ENCODE measurements at places on chromosomes 5 and 9.
A peak's percentile ranks its signal among the peaks of the same experiment; 100 is the strongest.

DNA sequence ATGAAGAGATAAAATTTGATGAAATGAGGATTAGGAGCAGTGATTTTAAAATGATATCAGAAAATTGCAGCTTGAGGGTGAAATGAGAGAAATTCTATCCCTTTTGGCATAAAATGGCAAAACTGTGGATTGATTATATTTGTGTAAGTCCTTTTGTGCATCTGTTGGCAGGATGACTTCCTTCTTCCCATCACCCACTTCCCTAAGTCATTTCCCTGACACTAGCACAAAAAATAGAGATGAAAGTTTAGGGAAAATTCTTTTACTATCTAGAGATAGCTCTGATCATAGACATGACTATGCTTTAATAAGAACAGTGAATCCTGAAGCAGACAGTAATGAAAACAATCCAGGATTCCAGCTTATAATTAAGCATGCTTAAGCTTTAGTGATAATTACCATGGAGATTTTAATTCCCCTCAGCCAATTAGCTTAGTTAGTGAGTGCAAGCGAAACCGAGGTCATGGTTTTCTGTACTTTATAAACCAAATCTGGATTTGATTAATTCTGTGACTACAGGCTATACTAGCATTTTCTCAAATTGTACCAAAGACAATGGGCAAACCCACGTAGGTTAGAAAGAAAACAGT lies 163.6 kb upstream of the TARS1 start:
- DNase-seq: no peak

GRCh38 chr9:31185831-31186230 lies 1198.6 kb upstream of the ACO1 start:
- DNase-seq: no peak

GRCh38 chr9:113187929-113188595 lies 33.0 kb downstream of the FKBP15 start:
- DNase-seq: no peak

GRCh38 chr5:32726086-32726557 lies 15.0 kb downstream of the NPR3 start:
- DNase-seq: no peak

DNA sequence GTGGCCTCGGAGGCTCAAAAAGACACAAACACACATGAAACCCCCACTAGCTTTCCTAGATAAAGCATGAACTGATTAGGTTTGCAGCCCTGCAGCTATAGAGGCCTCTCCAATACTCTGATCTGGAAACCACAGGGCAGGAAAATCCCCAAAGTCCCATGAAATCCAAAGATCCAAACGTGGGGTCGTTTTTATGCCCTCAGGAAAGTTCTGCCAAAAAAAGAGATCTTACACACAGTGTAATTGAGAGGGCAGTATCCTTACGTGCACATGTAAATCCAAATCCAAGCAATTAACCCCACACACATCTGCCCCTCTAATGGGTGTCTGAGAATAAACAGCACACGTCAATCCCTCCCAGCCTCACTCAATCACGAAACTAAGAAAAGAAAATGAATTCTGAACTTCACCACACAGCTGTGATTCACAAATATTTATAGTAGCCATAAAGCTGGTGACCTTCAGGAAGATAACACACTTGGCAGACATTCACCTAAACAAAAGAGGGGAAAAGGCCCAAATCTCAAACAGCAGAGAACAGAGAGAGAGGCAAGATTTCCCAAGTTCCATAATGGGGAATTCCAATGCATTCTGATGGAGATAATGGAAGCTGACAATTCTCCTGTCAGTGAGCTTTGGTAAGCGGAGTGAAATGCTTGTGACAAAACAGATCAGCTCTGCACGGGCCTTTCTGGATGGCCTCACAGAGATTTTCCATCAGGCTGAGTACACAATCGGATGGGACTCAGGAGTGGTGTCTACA lies 114.2 kb downstream of the SEMA5A start:
- DNase-seq: no peak

GRCh38 chr9:4371108-4371507 lies 71.2 kb upstream of the GLIS3 start:
- DNase-seq: no peak

- DNase-seq: no peak
Observed at GRCh38 chr9:68547417-68547816, 6.7 kb upstream of the TMEM252 start.

DNA sequence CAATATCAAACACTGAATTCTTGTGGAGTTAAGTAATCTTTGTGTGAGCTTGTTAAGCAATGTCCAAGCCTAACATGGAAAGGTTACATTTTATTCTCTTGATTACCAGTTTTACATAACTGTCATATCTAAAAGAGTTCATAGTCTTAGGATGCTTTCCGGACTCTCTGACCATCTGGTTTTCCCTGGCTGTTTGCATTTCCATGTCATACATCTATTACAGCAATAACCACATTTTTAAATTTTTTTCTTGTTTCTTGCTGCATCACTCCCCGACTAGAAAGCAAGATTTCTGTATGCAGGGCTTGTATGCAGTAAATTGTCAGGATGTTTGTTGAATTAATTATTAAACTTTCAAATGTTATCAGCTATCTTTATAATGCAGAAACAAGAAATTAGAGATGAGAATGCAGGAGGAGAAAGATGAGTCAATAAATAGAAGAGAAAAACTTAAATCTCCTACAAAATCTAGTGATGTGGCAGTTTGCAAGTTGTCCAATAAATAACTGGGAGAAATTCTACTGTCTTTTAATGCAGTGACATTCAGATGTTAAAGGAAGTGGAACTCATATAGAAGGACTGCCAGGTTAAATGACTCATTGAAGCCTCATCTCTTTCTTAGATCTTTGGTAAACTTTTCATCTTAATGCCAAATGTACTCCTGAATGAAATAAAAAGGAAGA lies 179.6 kb upstream of the SGCD start:
- no peak for DNase-seq

- DNase-seq: no peak
Observed at GRCh38 chr9:91740701-91741100, 209.3 kb downstream of the ROR2 start.

GRCh38 chr5:131406076-131406475 lies 142.2 kb downstream of the CDC42SE2 start:
- no peak for DNase-seq

DNA sequence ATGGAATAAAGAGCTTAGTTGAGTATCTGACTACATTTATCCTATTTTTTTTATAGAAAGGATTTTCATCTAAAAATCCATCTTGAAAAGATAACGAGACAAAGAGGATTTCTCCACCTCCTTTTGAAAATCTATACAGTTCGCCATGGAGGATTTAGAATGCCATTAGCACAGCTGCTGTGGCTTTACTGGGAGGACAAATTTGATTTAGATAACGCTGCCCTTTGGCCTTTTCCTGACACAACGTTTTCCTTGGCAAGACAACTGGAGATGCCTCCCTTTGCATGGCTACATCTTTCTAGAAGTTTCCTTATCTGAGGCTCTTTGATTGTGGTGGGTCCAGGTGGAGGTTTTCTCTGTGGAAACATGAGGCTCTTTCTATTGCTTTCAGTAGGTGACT lies 146.7 kb upstream of the KLF9 start:
- DNase-seq: no peak

- no peak for DNase-seq
Observed at GRCh38 chr9:30609713-30610112, 1774.7 kb upstream of the ACO1 start.

DNA sequence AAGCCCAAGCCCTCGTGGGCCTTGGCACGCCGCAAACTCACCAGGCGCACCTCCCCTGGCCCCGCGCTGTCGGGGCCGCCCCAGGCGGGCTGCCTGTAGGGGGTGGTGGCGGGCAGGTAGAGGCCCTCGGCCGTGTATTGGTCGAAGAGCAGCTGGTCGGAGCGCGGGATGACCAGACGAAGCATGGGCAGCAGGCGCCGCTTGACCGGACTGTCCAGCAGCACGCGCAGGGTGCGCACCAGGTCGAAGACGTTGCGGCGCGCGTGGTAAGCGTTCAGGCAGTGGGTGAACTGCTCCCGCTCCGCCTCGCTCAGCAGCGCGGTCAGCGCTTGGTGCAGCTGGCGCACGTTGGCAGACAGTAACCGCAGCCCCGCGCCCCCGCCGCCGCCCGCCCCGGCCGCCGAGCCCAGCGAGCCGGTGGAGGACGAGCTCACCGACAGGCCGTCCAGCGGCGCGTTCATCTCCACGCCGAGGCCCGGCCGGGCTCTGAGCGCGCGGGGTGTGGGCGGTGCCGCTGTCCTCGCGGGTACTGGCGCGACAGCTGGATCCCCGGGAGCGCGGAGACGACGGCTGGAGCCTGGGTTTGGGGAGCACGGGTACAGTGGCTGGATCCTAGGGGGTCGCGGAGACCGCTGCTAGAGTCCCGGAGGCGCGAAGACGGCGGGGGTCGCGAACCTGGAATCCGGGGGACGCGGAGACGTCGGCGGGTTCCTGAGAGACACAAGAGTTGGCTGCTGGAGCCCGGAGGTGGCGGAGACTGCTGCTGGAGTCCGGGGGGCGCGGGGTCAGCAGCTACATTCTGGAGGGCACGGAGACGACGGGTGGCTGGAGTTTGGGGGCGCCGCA lies 709 bp downstream of the WHRN start:
- peak; percentile 41 for DNase-seq

- no peak for DNase-seq
Observed at GRCh38 chr9:38086496-38086895, 17.5 kb upstream of the SHB start.

DNA sequence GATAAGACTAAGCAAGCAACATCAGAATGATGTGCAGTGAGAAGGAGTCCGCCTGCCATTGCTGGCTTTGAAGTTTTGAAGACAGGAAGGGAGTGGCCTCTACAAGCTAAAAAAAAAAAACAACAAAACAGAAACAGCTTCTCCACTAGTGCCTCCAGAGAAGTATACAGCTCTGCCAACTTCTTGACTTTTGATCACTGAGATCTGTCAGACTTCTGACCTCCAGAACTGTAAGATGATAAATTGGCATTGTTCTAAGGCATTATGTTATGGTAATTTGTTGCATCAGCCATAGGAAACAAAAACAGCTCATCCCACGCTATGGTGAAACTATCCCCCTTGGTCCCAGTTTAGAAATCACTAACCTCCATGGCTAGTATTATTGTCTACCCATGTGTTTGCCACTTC lies 131.0 kb upstream of the VCAN start:
- DNase-seq: no peak

DNA sequence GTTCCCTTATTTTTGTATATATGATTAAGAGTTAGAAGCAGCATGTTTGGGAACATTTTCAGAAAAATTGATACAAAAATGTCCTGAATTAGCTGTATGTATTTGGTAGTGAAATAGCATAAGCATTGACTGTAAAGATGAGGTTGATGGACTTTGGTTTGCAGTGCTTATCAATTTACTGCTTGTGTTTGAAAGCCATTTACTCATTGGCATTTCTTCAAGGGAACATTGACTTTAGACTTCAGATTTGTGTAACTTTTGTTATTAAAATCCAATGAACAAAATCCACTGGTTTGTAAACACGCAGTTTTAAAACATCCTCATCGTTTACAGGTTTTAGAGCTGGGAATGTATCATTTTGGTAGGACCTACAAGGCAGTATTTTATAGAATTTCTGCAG lies 61.3 kb downstream of the KDM4C start:
- no peak for DNase-seq

- DNase-seq: no peak
Observed at GRCh38 chr5:39342460-39342859, 21.8 kb downstream of the C9 start.

DNA sequence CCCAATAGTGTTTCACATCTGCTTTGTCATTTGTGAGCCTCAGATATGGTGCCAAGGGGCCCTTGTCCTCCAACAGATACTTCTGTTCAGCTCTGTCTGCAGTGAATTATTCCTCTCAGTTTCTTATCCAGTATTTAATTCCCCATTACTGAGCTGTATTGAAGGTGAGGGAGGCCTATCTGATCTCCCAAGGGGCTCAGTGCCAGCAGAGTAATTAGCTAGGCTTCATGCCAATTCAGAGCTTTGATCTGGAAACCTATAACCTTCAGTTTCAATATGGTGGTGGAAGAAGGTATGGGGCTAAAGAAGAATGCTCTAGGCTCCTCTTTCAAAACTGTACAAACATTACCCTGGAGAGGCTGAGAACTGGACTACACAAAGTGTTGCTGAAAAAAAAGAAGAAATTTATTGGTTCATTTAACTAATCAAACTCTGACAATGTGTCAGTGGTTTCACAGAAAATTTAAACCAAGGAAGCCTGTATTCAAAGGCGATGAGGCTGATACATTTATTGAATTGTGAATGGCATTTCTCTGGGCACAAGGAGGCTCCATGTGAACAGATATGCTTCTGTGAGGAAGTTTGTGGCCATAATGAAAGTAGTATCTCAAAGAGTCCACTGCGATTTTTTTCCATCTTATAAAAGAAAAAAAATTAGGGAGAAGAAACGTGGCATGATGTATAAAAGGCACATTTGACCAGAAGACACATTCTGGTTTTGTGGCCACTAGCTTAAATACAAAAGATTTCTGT lies 397.8 kb downstream of the TLE4 start:
- DNase-seq: no peak

DNA sequence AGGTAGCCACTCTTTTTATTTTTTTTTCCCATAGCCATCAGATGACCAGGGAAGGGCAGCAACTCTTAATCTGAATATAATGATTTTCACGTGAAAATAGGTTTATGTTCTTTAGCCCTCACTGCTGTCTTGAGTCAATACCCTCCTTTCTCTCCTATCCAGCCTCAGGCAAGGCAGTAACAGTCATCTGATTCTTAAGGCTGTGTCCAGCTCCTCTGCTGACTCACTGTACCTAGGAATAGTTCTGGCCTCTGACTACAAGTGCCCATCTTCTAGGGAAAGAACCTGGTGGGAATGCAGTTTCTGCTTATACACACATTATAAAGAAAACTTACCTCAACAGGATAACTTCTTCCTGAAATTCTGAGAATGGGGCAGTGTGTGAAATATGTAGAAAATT lies 30.7 kb downstream of the DHX29 start:
- no peak for DNase-seq

DNA sequence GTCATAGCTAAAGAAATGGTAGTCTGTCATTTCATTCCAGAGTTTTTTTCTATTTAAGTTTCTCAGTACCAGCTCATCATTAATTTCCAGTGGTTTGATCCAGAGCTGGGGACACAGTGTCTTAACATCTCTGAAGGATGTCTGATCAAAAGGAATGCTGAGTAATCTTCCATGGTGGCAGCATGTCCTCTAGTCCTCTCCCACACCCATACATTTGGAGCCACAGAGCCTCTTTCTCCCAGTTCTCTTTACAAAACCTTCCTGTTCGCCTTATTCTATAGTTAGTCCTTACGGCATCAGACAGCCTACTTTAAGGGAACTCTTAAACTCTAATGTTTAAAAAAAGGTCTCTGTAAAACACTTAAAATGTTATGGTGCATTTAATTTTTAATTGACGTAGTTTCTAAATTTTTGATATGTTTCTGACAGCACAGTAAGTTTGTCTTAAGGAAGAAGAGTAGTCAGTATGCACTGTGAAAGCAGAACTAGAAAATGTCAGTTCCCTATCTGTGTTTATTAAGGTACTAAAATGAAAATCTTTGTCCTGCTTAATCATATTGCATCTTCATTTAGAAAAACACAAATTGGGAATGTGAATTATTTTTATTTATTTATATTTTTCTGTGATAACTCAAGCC lies 96.8 kb downstream of the INIP start:
- DNase-seq: no peak

- no peak for DNase-seq
Observed at GRCh38 chr9:127721391-127721821, 5.5 kb downstream of the TTC16 start.

- no peak for DNase-seq
Observed at GRCh38 chr9:113872485-113873143, 3.5 kb upstream of the ZNF618 start.

All from activated CD8-positive, alpha-beta memory T cell treated with anti-CD3 and anti-CD28 coated beads, Interleukin-2, amount 50 U/mL, for 4 hours (primary cell).